ENCODE measurements at places on chromosomes 6 and 20. TPM values are rescaled to one million over a fixed set of nuclear protein-coding genes. Genes with fewer than 3 reads are reported as not detected.

The JAG1 gene
- 42.9 TPM for total RNA-seq

- H3K4me1 ChIP-seq, result peaks cover 21% of the 10 kb centered on the region
- H3K27ac ChIP-seq, result peak overlapping the region; percentile 61
- DNase-seq, result peak; percentile 36
- H3K4me3 ChIP-seq, result peak overlapping the region; percentile 19
Observed at GRCh38 chr20:11266571-11266970, 592.8 kb upstream of the JAG1 start.

The ZC3H12D gene
- not detected for total RNA-seq

GRCh38 chr6:128346569-128346968, 173.8 kb downstream of the PTPRK start:
- H3K27ac ChIP-seq, result no peak overlapping the region
- H3K4me1 ChIP-seq, result no peaks in the 10 kb centered on the region
- no peak overlapping the region for H3K4me3 ChIP-seq

The HS3ST5 gene
- total RNA-seq, result 0.09 TPM

- no peaks in the 10 kb centered on the region for H3K36me3 ChIP-seq
- H3K4me3 ChIP-seq, result no peak overlapping the region
- H3K27ac ChIP-seq, result no peak overlapping the region
- no peak for DNase-seq
- no peaks in the 10 kb centered on the region for H3K4me1 ChIP-seq
- H3K27me3 ChIP-seq, result no peaks in the 10 kb centered on the region
Observed at GRCh38 chr6:75492386-75493153, 1.0 kb downstream of the FILIP1 start.

- no peaks in the 10 kb centered on the region for H3K27me3 ChIP-seq
- H3K4me1 ChIP-seq, result peaks cover 20% of the 10 kb centered on the region
- H3K4me3 ChIP-seq, result no peak overlapping the region
- H3K27ac ChIP-seq, result no peak overlapping the region
Observed at GRCh38 chr6:47733879-47734558, 35.6 kb downstream of the ADGRF4 start.

DNA sequence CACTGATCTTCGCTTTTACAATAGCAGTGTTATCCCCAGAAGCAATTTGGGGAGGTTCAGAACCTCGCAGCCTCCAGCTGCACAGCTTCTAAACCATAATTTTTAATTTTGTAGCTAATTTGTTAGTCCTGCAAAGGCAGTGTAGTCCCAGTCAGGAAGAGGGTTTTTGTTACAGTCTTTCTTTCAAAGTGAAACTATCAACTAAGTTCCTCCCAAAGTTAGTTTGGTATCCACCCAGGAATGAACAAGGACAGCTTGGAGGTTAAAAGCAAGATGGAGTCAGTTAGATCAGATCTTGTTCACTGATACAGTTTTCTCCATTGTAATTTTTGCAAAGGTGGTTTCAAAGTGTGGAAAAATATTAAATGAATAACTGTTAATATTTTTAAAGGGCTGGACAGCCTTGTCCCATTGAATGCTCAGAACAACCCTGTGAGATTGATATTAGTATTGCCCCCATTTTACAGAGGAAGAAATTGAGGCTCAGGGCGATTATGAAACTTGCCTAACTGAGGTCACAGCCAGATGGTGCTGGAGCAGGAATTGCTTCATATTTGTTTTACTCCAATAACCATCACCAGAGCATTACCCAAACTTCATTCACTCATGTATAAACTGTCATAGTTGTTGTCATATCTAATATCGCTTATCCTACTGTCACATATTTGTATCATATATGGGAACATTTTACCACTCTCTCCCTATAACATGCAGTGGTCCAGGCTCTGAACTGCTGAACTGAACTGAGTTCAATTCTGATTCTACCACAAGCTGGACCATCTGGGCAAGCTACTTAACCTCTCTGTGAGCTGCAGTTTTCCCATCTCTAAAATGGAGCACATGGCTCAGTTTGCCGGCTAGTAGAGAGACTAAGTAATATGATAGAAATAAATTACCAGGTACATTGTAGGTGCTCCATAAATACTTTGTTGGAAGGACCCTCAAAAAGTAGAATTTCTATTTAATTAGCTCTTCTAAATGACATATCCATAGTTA, 213.8 kb downstream of the BCAS1 start:
- no peak for DNase-seq
- H3K4me3 ChIP-seq, result no peak overlapping the region
- no peaks in the 10 kb centered on the region for H3K27me3 ChIP-seq
- H3K27ac ChIP-seq, result no peak overlapping the region
- H3K36me3 ChIP-seq, result no peaks in the 10 kb centered on the region

The SNAP25 gene
- not detected for total RNA-seq

The SF3B5 gene
- 125 TPM for total RNA-seq

The FAM162B gene
- total RNA-seq, result not detected

- DNase-seq, result no peak
- H3K4me1 ChIP-seq, result no peaks in the 10 kb centered on the region
- no peak overlapping the region for H3K4me3 ChIP-seq
- no peak overlapping the region for H3K27ac ChIP-seq
Observed at GRCh38 chr6:141026504-141026903, 1106.2 kb upstream of the GJE1 start.

The BTBD9 gene
- 9.0 TPM for total RNA-seq

DNA sequence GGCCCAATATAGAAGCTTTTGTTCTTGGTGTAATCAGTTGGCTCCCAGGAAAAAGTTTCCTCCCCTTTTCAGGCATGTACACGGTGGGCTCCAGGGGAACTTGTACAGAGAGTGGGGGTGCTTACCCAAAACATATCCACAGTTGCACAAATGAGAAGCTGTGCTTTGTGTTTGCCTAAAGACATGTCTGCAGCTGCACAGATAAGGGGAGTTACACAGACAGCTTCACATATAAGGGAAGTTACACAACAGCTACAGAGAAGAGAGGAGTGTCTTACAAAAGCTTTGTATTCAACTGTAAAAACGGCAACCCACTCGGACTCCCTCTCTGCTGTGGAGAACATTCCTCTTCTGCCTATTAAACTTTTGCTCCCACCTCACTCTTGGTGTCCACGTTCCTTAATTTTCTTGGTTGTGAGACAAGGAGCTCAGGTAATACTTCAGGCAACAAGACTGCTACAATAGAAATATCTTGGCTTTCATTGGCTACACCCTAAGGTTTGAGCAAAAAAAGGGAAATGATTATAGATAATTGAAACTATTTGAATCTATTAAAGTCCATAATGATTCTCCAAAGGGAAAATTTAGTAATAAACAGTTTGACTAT, 7.4 kb upstream of the PNRC1 start:
- no peaks in the 10 kb centered on the region for H3K27me3 ChIP-seq
- DNase-seq, result no peak
- no peak overlapping the region for H3K27ac ChIP-seq
- H3K4me3 ChIP-seq, result no peak overlapping the region

Measured in PC-9 (cell line).